ENCODE measurements at places on chromosomes 2 and 18.
A peak's percentile ranks its signal among the peaks of the same experiment; 100 is the strongest.

GRCh38 chr18:29078273-29078672 is 901.3 kb upstream of the CDH2 start:
- no peak for DNase-seq

DNA sequence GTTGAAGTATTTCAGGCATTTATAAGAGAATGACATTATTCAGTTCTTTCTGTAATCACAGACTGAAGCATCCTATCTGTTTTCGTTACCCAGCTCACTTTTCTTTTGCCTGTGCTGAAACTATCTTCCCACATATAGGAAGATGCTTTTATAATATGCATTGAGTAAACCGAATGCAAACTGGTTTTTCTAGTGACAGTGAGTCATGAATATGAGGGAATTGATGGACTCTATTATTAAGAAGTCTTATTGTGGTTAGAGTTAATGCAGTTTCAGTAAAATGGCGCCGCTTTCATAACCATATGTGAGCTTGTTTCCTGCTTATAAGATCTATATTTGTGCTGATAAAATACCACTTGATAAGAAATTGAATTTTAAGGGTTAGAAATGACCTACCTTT is 59.2 kb downstream of the ACVR2A start:
- no peak for DNase-seq

GRCh38 chr2:23803965-23804542 is 122.9 kb downstream of the ATAD2B start:
- no peak for DNase-seq

GRCh38 chr2:14603676-14604075 is 28.8 kb upstream of the LRATD1 start:
- DNase-seq: no peak

- no peak for DNase-seq
Observed at GRCh38 chr2:165563468-165564225, 94.1 kb downstream of the CSRNP3 start.

- no peak for DNase-seq
Observed at GRCh38 chr2:105597806-105598803, 146.6 kb upstream of the NCK2 start.

GRCh38 chr2:19068206-19068605 is 290.2 kb downstream of the OSR1 start:
- no peak for DNase-seq

DNA sequence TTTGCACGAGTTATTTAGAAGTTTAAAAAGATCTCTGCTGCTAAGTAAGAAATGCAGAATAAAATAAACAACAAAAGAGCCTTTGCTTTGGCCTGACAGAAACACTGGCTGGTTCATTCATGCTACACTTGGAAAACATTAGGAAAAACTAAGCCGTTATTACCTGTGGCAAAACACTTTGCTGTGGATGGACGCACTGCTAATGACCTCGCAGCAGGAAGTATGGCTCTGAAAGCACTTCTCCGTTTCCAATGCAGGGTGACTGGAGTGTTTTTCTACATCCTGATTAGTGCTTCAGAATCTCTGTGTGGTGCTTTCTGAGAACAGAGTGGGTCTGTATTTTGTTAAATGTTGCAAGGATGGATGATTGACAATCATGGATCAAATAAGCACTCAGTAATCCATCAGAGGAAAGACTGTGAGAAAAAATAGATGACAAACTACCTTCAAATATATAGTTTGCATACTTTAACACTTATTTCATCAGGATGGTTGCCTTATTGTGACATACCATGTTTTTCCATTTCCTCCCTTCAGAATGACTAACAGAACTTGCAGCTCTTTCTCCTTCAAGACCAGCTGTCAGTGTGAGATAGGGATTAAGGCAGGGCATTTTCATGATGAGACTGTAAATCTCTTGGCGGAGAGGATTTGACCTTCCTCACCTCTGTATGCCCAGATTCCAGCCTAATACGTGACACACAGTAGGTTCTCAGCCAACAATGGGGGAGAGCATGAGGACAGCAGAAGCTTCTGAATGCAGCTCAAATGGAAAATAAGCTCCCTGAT is 38.0 kb downstream of the LINC00305 start:
- DNase-seq: no peak

DNA sequence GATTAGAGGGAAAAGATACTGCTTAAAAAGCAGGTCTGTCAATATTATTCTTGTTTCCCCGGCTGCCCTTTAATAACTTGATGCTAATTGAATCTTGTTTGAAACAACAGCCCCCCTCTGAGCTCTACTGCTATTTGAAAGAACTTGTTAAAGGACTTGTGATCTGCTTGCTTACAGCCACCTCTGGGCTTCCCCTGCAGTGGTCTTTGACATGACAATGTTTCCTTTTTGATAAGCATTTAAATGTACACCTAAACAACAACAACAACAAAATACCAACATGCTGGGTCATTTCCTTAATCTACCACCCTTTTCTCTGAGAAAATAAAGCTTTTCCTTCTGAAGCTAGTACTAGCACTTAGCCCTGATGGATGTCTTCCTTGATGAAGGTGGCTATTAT is 3.9 kb downstream of the HOXD1 start:
- DNase-seq: no peak

GRCh38 chr18:76134628-76135027 is 360.4 kb downstream of the ZNF516 start:
- DNase-seq: no peak

GRCh38 chr2:54012538-54013141 is 41.8 kb upstream of the PSME4 start:
- no peak for DNase-seq

DNA sequence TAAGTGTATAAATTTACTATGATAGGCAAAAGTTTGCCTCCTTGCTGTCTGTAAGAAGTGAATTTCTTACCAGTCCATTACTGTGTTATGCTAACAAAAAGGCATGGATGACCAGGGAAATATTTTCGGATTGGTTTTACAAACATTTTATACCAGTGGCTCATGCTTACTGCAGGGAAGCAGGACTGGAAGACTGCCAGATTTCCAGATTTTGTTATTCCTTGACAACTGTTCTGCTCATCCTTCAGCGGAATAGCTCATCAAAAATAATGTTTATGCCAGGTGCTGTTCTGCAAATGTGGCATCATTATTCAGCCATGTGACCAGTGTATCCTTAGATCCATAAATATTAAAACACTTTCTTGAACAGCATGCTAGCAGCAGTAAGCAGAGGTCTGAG is 40.4 kb upstream of the NETO1 start:
- no peak for DNase-seq

DNA sequence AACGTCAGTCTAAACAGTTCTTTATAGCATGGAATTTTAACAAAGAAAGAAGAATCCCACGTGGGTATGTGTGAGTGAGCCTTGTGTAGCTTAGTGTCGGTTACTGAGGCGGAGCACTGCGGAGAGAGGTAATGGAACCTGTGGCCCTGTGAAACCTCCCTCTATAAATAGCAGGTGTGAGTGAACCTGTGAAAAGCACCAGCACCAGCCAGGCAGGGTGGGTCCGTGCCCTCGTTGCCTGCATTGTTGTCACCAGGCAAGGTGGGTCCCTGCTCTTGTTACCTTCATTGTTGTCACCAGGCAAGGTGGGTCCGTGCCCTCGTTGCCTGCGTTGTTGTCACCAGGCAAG is 4.7 kb downstream of the CTDP1 start:
- no peak for DNase-seq

DNA sequence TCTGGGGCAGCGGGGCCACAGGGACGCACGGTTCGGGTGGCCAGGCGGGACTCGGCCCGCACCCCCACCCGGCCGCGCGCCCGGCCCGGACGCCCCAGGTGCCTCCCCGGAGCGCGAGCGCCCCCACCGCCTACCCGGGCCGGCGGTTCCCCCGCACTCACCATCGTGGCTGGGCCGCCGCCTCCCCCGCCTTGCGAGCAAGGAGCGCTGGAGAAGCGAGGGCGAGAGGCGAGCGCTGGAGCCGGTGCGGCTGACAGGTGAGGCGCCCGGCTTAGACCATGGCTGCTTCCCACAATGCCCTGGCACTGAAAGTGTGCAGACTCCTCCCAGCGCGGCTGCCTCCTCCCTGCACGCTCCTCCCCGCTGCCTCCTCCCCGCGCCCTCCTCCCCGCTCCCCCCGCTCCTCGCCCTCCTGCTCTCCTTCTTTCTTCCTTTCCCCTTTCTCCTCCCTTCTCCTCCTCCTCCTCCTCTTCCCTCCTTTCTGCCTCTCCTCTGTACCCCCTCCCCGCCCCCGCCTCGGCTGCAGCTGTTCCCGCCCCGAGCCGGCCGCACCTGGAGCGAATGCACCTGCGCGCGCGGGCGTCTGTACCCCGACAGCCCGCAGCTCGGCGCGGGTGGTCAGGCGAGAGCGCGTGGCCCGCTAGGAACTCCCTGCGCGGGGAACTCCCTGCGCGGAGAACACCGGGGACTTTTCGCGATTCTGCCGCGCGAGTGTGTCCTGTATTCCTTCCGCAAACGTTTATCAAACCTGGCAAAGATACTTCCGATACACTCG is at the start of gene AP1S3:
Gene AP1S3 (minus strand): TSS at position 296 of the 775 bp plus-strand sequence. CDS start 132 bp downstream, at position 164.
- DNase-seq: peak; percentile 43

- DNase-seq: no peak
Observed at GRCh38 chr18:56647071-56647470, 4.1 kb upstream of the WDR7 start.

DNA sequence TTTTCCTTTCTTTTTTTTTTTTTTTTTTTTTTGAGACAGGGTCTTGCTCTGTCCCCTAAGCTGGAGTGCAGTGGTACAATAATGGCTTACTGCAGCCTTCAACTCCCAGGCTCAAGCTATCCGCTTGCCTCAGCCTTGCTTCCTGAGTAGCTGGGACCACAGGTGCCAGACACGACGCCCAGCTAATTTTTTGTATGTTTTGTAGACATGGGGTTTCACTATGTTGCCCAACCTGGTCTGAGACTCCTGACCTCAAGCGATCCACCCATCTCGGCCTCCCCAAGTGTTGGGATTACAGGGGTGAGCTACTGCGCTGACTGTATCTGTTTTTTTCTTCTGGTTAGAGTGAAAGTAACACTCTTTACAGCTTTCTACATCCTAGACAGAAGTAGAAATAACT is 240.3 kb upstream of the FBXO11 start:
- no peak for DNase-seq

DNA sequence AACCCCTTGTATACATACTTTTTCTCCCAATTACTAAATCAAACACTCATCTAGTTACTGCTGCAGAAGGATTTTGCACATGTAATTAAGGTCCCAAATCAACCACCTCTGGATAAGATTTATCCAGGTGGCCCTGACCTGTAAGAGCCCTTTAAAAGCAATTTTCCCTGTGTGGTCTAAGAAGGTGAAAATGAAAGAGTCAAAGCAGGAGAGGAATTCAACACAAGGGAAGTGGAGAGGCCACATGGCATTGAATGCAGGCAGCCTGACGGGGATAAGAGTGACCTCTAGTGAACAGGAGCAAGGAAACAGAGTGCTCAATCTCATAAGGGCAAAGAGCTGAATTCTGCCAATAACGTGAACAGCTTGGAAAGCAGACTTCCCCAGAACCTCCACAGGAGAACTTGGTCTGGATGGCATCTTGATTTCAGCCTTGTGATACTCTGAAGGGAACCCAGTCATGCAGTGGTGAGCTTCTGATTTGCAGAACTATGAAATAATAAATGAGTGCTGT is 27.2 kb downstream of the PPP3R1 start:
- no peak for DNase-seq

DNA sequence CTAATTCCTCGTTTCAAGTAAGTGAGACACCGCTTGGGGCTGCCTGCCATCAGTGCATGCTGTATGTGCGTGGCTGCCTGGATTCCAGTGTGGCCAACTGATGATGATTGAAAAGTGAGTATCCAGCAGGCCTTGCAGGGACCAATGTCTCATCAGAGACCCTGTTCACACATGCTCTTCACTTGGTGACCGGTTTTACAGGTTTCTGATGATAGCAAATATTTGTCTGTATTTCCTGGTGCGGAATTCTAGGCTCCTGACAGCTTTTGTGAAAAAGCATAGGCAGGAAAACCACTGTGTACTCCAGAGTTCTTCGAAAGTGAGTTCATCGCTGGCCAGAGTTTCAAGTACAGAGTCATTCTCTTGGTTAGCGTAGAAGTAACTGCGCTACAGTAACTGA is 13.8 kb upstream of the YWHAQ start:
- DNase-seq: no peak

- no peak for DNase-seq
Observed at GRCh38 chr2:172248785-172249187, 146.1 kb upstream of the DLX2 start.

- DNase-seq: no peak
Observed at GRCh38 chr2:171069286-171069956, 91.3 kb downstream of the TLK1 start.

All from central memory CD8-positive, alpha-beta T cell (primary cell).